ENCODE measurements at places on chromosomes 12 and 14.

GRCh38 chr14:94631536-94632304, 19.5 kb downstream of the SERPINA3 start:
- DNase-seq, result no peak

DNA sequence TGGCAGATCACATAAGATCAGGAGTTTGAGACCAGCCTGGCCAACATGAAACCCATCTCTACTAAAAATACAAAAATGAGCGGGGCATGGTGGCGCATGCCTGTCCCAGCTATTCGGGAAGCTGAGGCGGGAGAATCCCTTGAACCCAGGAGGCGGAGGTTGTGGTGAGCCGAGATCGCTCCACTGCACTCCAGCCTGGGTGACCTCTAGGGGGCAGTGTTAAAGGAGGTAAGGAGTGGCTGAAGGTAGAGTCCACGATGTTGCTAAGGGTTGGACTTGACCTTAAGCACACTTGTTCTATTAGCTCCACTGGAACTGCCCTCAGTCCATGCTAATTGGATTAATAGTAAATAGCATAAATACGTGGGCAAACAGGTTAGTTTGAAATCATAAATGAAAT, 62.4 kb upstream of the PSMC1 start:
- no peak for DNase-seq

DNA sequence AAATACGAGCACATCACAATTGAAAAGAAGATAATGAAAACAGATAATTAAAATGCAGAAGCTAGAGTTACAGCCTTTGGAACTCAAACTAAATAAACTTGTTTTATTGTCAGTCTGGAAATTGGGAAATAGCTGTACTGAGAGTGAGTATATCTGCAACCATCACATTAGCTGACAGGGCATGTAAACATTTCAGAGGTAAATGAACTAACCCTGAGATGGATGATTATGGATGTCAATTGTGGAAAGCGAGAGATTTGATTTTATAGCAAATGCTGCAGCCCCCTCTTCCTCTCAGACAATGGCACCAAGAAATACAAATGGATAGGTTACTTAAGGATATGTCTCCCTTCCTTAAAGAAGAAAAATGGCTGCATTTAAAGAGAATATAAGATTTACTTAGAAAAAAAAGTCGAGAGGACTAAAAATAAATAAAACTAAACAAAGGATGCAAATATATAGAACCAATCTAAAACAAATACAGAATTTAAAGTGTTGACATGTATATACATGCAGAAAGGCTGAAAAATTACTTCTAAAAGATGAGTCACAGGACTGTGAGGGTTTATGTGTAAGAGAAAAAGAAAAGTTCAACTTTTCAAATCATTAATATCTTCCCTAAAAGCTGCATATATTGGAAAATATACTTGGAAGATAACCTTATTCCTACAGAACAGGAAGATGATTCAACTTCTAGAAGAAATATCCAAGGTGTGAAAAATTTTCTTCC, 120.3 kb upstream of the FLRT2 start:
- DNase-seq, result no peak

- peak; percentile 22 for DNase-seq
Measured at GRCh38 chr12:109385339-109386058, 37.8 kb downstream of the MYO1H start.

DNA sequence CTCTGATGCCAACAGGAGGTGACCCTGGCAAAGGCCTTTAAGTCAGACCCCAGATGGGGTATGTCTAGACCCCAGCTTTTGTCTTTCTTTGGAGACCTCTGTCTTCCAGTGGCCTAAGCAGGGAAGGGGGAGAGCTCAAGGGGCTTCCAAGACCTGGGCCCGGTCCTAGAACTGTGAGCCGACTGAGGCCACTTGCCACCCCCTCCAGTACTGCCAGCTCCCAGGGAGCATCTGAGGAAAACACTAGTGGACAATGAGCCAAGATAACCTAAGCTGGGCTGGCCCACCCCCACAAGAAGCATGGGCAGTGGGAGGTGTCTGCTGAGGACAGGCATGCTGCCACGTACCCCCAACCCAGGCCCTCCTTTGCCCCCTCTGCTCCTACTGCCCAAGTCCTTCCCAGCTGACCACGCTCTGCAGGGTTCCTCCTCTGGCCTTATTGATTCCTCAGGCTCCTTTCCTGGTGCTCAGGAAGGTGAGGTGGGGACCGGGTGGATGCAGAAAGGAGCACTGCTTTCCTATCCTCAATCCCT, 21.1 kb downstream of the VDR start:
- DNase-seq, result no peak

- no peak for DNase-seq
Measured at GRCh38 chr12:65765436-65765813, 58.9 kb upstream of the HMGA2 start.

GRCh38 chr14:30389134-30389876, 169.7 kb upstream of the G2E3 start:
- no peak for DNase-seq

DNA sequence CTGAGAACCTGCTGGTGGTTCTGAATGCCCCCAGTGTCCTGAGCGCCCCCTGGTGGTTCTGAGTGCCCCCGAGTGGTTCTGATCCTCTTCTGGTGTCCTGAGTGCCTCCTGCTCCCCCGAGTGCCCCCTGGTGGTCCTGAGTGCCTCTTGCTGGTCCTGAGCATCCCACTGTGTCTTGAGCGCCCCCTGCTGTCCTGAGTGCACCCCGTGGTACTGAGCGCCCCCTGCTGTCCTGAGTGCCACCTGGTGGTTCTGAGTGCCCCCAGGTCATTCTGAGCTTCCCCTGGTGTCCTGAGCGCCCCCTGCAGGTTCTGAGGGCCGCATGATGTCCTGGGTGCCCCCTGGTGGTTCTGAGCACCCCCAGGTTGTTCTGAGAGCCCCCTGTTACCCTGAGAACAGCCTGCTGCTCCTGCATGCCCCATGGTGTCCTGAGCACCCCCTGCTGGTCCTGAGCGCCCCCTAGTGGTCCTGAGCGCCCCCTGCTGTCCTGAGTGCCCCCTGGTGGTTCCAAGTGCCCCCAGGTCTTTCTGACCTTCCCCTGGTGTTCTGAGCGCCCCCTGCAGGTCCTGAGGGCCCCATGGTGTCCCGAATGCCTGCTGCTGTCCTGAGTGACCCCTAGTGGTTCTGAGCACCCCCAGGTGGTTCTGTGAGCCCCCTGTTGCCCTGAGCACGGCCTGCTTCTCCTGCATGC, 1165.4 kb downstream of the TMEM121 start:
- DNase-seq, result no peak

GRCh38 chr14:105861985-105862465, 335.6 kb downstream of the TMEM121 start:
- DNase-seq, result peak; percentile 35

DNA sequence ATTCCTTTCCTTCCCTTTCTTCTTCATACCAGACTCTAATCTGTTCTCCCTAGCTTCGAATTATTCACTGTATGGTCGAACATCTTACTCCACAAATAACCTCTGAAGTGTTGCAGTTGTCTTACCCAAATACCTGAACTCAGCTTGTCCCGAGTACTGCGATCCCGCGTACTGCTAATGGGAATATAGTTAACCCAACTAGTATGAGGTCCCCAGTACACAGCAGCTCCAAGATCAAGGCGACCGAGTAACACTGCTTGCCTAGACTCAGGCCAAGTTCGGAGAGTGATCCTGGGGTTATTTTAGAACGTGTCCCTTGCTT, 462 bp upstream of the ETNK1 start:
- no peak for DNase-seq

DNA sequence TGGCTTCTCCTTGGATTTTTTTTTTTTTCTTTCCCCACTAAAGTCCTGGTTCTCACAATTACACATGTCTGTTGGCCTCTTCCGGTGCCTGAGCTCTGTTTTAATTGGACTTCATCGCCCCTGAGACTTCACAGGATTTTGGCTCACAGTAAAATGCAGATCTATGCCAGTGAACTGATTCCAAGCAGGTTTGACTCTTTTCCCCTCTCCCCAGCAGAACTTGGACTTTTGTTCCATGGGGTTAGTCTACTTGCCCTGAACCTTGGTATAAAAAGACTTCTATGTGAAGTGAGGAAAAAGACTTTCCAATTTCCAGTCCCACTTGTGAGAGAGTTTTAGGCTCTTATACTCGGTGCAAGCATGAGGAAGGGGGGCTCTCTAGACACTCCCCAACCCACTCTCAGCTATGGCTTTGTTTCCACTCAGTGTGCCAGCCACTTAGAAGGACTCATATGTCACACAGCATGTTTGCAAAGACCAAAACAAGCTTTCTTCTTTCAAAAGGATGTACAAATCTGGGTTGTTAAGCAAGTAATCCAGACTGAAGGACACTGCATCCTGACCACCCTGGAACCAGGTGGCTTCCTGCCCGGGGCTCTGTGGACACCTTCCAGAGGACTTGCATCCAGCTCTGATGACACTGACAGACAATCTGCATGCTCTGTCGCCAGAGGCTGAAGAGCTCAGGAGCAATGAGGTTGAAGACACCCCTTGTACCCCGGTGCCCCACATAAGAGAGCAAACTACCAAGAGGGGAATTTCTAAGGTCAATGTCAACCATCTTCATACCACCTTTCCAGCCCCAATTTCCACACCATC, 221.9 kb upstream of the EGLN3 start:
- no peak for DNase-seq

DNA sequence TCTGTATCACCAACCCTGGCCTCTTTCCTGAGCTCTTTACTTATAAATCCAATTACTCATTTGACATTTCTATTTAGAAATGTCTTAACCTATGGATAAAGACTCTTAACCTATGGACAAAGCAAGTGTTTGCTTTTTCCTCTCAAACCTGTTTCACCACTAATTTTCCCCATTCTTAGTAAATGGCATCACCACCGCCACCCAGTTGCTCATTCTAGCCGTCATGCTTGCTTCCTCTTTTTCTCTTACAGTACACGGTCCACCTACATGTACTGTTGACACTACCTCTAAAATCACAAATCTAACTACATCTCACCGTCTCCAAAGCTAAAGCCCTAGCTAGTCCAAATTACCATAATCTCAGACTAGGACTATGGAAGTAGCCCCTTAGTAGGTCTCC, 60.0 kb downstream of the CAPS2 start:
- DNase-seq, result no peak

- DNase-seq, result no peak
Measured at GRCh38 chr12:38490941-38491340, 174.4 kb downstream of the ALG10B start.

DNA sequence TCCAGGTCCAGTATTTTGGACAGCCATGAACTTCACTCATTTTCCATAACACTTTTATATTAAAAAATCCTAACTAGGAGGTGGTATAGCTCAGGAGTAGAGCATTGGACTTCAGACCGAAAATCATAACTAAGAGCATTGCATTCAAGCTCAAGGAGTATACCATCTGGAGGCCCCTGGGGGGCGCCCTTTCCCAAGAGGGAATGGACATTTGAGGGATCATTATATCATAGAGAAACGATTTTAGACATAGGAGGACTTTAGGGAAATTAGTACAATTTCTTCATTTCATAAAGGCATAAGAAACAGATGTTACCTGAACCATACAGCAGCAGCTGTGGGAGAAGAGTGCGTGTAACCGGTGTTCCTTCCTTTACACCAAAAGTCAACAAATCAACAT, 5.2 kb upstream of the ATG14 start:
- DNase-seq, result no peak

DNA sequence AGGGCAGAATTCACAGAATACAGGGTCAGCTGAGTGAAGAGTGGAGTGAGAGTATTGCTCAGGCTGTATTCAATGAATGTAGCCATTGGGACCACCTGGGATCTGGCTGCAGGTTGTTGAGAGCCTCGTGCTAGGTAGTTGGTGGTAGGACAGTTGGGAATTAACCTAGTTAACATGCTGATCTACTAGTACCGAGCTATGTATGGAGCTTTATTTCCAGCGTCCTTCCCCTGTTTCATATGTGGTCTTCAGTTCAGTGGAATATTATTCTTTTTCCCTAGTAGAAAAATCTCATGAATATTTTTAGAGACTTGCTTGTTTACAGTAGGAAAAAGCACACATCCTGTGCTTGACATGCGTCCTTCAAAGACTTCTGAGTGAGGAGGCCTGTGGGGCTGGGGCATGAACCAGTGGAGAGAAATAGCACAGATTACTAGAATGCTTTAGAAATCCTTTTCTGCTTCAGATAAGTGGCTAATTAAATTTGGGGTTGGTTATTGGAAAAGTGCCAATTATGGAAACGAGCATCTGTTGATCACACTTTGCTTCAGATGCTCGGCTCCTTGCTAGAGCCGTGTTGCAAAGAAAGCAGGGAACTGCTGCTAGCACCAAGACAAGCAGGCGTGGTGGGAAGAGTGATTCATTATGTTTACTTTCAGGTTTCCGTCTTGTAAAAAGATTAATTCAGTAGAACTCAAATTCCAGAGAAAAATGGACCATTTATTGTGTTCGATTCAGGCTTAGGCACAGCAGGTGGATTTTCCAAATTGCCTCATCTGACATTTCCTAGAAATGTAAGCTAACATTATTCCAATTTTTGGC, 53.6 kb downstream of the ARF6 start:
- DNase-seq, result peak; percentile 91

GRCh38 chr12:49787672-49788071, 40.5 kb downstream of the NCKAP5L start:
- no peak for DNase-seq

DNA sequence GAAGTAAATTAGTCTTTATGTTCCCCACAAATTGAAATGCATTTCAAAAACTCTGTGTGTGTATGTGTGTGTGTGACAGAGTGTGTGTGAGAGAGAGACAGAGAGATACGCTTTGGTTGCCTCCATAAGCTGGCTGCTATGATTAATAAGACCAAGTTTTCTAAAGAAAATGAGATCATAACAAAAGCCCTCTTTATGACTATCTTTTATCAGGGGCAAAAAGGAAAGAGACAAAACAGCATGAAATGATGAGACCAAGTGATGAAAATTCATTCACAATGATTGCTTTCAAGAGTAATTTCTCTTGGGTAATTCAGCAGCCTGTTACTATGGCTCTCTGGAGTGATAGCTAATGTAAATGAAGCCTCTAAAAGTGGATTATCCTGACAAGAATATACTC, 277.6 kb upstream of the PLEKHG7 start:
- DNase-seq, result no peak

DNA sequence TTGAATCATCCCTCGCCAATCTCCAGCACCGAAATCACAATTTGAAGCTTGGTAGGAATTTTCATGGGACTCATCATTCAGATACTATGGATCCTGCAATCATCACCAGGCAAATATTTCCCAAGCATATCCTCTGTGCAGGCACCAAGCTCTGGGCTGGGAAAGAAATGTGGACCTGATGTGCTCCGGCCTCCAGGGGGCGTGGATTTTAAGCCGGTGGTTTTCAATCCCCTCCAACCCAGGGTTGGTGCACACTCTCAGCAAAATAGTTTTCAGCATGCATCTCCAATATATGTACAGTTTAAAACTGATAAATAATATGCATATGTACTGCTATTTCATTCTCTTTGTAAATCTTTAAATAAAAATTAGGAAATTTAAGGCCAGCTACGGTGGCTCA, 98.9 kb downstream of the RBM19 start:
- DNase-seq, result no peak
